ENCODE measurements at places on chromosomes 5 and 9.

DNA sequence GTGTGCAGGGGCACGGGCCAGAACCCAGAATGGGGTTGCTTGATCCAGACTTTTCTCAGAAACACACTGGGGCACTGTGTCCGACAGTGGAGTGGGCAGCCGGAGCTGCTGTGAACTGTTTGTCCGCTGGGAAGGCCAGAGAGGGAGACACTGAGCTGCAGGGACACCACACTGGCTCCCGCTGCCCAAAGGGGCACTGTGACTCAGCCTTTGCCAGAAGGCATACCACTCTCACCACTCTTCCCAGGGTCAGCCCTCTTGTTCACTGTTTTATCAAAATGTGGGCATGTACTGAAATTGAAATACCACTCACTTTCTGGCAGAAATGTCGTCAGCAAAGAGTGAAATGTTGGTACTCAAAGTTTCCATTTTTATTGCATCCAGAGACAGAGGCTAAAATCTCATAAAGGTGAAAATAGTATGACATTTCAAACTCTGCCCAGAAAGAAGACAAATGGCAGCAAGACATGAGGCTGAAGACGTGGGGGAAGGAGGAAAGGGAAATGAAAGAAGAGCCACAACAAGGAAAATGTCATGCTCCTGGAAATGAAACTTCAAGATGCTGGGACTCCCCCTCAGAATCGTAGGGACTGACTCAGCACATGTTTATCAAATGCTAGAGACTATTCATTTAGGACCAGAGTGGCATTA, 4.5 kb upstream of the IL7R start:
- no peak for DNase-seq

DNA sequence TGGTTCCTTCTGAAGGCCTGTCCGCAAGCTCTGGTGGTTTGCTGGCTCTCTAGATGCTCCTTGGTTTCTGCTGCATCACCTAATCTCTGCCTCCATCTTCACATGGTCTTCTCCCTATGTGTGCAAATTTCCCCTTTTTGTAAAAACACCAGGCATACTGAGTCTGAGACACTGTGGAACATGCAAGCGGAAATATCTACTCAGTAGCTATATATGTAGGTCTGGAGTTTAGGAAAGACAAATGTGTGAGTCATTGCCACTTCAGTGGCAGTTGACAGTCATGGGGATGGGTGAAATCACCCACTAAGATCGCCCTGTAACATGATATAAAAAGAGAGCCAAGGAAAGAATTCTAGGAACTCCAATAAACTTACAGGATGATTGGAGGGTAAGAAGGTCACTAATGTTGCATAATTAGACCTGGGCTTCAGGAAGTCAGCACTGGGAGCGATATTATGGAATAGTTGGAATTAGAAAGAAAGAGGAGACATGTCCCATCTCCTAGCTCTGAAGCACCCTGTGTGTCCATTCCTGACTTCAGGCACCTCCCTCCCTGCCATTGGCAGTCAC, 22.7 kb upstream of the UBLCP1 start:
- no peak for DNase-seq

GRCh38 chr5:94693043-94693822, 74.8 kb downstream of the SLF1 start:
- DNase-seq = no peak

- no peak for DNase-seq
Observed at GRCh38 chr5:167479779-167480178, 811.7 kb upstream of the WWC1 start.

DNA sequence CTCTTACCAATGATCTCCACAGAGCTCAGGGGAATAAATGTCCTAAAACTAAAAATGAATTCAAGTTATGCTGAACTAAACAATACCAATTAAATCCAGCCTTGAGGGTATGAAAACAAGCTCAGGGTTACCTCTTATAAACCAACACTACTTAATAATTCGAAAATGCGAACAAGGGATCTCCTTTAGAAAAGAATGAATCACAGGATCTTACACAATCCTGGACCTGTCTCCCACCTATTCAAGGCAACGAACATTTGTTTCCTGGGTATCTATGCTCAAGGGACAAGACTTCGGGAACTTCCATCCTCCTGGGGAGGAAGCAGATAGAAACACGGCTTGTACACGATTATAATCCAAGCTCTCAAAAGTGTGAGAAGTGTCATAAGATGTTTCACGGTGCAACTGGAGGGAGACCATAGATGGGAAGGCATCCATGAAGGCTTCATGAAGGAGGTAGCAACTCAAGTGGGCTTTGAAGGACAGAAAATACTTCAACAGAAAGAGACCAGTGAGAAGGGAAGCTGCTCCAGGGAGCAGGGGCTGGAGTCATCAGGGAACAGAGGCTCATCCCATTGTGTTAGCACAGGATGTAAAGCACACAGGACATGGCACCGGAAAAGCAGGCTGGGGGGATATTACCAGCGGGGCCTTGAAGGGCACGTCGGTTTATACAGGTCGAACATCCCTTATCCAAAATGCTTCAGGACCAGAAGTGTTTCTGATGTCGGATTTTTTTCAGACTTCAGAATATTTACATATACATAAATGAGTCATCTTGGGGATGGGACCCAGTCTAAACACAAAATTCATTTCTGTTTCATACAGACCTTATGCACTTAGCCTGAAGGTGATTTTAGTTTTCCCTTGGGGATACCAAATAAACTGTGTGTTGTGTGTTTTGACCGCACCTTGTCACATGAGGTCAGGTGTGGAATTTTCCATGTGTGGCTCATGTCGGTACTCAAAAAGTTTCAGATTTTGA, 87.4 kb downstream of the TLE1 start:
- no peak for DNase-seq

GRCh38 chr5:136781464-136781863, 416.1 kb upstream of the TRPC7 start:
- DNase-seq = no peak

DNA sequence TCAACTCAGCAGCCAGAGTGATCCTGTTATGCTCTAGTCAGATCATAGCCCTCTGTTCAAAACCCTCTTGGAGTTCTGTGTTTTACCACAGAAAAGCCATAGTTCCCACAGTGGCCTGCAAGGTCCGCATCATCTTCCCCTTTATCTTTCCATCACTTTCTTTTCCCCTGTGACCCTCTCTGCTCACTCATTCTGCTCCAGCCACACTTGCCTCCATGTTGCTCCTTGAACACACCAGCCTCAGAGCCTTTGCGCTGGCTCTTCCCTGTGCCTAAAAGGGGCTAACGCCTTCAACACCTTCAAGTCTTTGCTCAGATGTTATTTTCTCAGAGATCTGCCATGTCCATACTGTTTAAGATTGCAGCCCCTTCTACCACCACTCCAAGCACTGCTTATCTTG, 26.3 kb downstream of the CSF2 start:
- DNase-seq = no peak

GRCh38 chr5:126695091-126695490, 81.8 kb upstream of the LMNB1 start:
- no peak for DNase-seq

DNA sequence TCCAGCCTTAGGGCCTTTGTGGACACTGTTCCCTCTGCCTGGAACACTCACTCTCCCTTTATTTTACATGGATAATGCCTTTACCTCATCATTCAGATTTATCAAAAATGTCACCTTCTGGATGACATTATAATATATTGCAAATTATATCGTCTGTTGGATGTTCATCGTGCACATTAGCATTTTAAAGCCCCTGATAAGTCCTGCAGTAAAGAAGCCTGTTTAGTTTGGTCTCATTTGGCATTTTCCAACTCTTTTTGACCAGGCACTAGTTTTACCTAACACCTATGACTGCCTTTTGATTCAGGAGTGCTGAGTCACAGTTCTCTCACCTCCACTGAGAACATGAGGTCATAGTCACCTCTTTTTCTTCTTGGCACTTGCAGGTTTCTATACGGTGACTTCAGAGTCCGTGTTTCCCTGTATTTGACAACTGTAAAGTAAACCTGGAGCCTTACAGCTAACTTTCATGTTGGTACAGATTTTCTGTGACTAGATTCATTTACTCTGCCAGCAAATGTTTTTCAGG, 57.7 kb upstream of the STC2 start:
- DNase-seq = no peak

- DNase-seq = no peak
Observed at GRCh38 chr5:94976853-94977252, 308.0 kb downstream of the MCTP1 start.

GRCh38 chr5:130141659-130142320, 237.5 kb downstream of the CHSY3 start:
- DNase-seq = no peak

- DNase-seq = no peak
Observed at GRCh38 chr5:43589310-43589709, 13.7 kb upstream of the NNT start.

DNA sequence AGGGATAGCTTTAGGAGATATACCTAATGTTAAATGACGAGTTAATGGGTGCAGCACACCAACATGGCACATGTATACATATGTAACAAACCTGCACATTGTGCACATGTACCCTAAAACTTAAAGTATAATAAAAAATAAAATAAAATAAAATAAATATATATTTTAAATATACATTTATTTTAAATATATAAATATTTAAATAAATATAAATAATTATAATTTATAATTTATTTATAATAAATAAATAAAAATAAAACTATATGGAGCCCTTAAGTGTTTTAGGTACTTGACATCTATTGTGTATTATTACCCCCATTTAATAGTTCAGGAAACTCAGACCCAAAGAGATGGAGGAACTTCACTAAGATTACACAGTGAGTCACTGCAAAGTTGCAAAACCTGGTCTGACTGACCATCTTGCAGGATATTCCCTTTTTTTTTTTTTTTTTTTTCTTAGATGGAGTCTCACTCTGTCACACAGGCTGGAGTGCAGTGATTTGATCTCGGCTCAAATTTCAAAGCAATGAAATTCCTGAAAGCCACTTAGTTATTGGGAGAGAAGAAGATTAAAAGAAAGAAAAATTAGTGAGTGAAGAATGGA, 5.8 kb upstream of the C5orf52 start:
- no peak for DNase-seq

DNA sequence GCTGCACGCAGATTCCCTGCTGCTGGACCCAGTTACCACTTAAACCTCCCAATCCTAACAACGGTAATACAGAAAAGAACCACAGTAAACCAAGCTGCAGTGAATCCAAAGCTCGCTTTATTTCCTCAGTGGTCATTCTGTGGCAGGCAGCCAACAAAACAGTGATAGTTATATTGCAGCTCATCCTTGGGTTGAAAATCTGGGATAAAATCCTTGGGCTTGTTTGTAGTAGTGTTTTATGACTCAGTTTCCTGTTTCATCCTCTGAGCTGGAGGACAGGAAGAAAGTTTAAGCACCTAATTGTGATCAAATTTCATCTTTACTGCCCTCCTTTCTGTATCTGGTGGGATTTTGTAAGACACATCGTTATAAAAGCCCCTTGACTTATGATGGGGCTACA, 31.4 kb downstream of the HMGCR start:
- DNase-seq = no peak

DNA sequence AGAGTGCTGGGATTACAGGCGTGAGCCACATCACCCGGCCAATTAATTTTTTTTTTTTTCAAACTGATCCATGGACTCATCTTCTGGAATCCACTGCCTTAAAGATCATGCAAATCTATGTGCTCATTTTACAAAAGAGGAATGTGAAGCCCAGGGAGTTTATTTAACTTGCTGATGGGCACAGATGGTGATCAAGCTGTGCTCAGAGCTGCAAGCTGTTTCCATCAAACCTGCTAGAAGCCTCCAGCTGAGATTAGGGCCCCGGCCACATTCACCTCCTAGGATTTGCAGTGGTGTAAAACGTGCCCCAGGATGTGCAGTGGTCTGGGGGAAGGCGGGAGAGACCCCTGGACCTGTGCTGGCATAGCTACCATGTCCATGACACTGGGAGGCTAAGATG, 56.1 kb upstream of the TUT7 start:
- DNase-seq = no peak

- no peak for DNase-seq
Observed at GRCh38 chr9:88523056-88523455, 11.9 kb upstream of the NXNL2 start.

DNA sequence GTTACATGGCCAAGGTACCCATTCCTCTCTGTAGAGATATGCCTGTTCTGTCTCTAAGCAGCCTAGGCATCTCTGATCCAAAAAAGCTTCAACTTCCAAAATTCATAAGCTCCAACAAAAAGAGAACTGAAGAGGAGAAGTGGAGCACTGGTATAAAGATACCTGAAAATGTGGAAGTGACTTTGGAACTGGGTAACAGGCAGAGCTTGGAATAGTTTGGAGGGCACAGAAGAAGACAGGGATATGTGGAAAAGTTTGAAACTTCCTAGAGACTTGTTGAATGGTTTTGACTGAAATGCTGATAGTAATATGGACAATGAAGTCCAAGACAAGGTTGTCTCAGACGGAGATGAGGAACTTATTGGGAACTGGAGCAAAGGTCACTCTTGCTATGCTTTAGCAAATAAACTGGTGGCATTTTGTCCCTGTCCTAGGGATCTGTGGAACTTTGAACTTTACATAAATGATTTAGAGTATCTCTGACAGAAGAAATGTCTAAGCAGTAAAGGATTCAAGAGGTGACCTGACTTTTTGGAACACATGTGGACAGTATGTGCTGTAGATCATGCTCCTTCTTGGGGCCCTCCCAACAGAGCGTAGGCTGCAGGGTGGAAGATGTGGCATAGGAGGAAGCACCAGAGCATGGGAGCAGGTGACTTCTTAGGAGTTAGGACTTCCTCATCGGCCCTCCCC, 162.2 kb upstream of the TRIM32 start:
- DNase-seq = no peak

- DNase-seq = no peak
Observed at GRCh38 chr9:4739587-4740387, 1.2 kb downstream of the AK3 start.

- no peak for DNase-seq
Observed at GRCh38 chr9:74948937-74949336, 3.8 kb downstream of the C9orf40 start.

- DNase-seq = no peak
Observed at GRCh38 chr5:171846323-171846722, 60.7 kb downstream of the SMIM23 start.

DNA sequence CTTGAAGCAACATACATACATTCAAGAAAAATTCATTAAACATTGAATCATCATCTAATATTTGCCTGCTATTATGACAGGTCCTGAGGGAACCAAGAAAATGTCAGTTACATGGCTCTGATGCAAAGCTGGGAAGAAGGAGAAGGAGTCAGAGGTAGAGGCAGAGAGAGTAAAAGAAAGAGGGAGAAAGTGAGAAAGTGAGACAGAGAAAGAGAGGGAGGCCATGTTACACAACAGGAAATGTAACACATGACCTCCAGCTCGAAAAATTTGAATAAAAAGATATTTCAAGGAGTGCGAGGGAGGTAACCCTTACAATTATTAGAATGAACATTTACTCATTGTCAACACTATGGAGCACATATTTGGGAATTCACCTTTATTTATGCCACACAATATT, 189.7 kb downstream of the PDE4D start:
- DNase-seq = no peak

DNA sequence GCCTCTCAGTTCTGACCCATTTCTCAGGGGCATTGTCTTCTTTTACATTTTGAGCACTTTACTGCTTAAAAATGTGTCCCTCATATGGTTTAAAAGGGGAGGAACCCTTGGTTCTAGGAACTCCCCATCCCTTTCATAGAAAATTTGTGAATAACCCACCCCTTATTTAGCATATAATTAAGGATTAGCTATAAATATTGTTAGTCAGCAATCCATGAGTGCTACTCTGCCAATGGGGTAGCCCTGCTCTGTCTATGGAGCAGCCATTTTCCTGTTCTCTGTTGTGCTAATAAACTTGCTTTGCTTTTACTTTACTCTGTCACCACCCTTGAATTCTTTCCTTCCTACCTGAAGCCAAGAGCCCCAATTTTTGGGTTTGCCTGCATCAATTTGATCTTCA, 12.3 kb upstream of the NNT start:
- DNase-seq = no peak
